ENCODE measurements at places on chromosomes 3 and 15. TPM values are rescaled to one million over a fixed set of nuclear protein-coding genes. Genes with fewer than 3 reads are reported as not detected.

Gene RETNLB
- not detected for total RNA-seq

Gene VGLL3
- 142 TPM for total RNA-seq

Gene TMEM108
- total RNA-seq = not detected

Gene CACNA2D3
- total RNA-seq = 0.35 TPM

Gene SERINC4
- total RNA-seq = not detected

Gene SLC24A5
- not detected for total RNA-seq

Gene SLC41A3
- total RNA-seq = 58.0 TPM

Gene NUSAP1
- total RNA-seq = 67.1 TPM

Gene ETFA
- 160 TPM for total RNA-seq

Gene CISH
- total RNA-seq = 0.84 TPM

Gene CGNL1
- not detected for total RNA-seq

Gene GRM7
- not detected for total RNA-seq

Gene SLC25A36
- 30.4 TPM for total RNA-seq

Gene NR2E3
- total RNA-seq = not detected

Gene RTP4
- not detected for total RNA-seq

Gene VEPH1
- 72.7 TPM for total RNA-seq

Gene PLCB2
- total RNA-seq = 0.24 TPM

Gene DRD3
- total RNA-seq = not detected

Gene MYRIP
- not detected for total RNA-seq

Gene CDCP1
- total RNA-seq = 2.0 TPM

Gene CACNA2D2
- not detected for total RNA-seq
